ENCODE measurements at places on chromosomes 3 and 15.

DNA sequence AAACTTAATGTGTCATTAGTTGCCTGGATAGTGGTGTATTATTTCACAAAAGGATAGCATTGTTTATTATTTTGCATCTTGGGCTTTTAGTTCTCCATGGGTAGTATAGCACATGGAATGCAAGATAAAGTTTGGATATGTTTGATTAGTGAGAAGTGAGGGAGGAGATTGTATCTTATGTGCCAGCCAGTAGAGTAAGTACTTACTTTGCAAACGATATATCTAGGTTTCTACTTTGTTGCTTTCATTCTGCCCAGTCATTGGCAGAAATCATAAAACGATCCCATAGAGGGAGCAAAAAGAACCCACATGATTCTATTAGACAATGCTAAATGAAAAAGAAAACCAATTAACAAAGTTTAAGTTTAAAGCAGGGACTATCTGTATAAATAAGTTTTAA, 105.3 kb downstream of the RARB start:
- DNase-seq: no peak

DNA sequence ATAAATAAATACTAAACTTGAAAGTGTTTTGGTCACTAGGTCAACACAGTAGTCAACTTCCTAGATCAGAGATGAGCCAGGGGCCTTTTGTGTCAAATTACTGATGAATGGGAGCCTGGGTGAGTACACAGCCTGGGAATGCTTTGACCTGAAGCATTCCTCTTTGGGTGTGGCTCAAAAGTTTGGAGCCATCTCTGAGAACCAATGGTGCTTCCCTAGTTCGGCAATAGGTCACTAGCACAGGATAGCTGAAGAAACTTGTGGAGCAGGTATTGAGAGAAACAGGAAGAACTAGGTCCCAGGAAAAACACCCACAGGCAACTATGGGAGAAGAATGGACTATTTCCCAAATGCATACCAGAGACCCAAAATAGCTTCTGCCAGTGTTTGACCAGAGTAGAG, 56.6 kb upstream of the PLXND1 start:
- no peak for DNase-seq

- no peak for DNase-seq
These were observed 91.2 kb downstream of the TLE3 start for GRCh38 chr15:70006259-70007147.

DNA sequence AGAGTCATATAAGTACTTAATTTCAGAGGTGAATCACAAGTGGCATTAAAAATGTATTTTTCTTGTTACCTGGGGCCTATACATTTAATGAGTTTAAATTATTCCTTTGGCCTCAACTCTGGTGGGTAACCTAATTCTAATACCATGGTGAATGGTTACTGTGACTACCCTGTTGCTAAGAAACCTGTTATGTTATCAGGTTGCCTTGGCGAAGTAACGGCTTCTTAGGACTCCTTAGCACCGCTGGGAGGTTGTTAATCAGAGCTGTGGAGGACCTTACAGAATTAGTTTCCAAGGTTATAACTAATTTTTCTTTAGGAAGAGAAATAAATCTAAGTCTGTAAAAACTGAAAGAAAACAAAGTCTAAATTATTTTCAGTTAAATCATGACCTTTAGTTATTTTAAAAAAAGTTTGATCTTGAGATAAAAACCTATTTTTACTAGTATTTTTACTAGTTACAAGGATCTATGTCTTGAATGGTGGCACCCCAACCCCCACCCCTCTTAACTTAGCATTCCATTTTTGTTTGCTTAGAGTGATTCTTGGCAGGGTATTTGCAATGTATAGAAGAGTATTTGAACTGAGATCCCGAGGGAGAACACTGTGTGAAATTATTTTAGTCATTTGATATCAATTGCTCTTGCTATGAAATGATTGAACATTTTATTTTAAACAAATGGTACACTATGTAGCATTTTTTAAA, 155.5 kb downstream of the FNDC3B start:
- no peak for DNase-seq

- no peak for DNase-seq
These were observed 36.0 kb downstream of the USP13 start for GRCh38 chr3:179688850-179689249.

GRCh38 chr3:169923189-169923588, 11.8 kb downstream of the SAMD7 start:
- DNase-seq: peak; percentile 74

DNA sequence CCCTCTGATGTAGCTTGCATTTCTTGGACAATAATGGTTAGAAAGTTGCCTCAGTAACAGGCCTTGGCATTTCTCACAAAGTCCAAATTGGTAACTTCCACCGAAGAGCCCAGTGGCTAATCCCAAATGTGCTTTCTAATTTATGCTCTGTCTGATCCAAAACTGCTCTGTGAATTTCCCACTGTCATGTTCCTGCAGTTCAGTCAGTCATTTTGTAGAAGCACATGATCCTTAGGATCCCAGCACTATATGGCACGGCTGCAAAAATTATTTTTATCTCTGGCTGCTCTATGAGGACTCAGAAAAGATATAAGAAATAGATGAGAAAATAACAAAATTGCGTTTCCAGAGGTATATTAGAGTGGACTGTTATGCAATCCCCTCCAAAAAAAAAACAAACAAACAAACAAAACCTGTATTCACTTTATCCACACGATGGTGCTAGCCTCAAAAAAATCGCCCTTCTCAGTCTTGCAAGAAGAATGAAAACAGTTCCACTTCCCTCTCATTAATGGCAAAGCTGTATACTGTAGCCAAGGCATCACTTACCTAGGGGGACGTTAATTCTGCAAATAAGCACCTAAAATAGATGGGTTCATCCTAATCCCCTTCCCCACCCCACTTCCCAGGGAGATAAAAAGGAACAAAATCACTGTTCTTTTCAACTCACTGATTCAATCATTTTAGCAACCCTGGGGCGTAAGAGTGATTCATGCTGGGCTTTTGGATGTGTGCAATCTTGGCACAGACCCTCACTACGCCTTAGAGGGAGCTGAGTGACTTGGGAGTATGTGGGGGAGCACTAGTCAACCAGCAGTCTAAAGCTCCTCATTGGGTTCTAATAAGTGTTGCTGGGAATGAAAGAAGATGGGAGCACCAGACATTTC, 61.3 kb downstream of the TMCO5A start:
- no peak for DNase-seq

DNA sequence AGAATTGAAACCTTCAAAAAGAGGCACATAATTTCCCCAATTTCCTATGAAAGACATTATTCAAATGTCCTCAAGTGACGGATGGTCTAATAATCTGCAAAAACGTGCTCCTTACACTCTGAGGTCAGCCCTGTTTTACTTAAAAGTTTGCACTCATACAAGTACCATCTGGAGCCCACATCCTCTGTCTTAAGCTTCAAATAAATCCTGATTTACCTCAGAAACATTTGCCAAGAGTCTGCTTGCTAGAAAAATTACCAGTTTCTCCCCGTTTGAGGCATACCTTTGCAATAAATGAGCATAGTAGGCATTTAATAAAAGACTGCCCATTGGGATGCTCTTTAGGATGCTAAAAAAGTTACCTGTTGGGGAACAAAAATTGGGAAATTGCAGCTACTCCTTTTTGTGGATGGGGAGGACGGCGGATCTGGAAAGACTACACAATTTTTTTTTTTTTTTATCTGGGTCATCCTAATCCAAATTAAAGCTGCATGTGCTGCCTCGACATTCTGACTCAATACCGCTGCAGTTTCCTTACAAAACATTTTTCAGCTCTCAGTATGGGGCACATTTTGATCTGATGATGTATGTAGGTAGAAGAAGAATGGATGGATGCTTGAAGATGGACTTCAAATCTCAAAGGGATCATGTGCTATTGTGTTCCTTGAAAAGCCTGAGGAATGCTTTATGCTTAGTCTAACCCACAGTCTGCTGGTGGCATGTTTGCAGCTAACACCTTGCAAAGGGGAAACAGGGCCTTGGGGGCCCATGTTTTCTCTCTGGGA, 233.7 kb upstream of the ADAMTS9 start:
- no peak for DNase-seq

- DNase-seq: no peak
These were observed 159.5 kb downstream of the CD47 start for GRCh38 chr3:107931326-107931725.

- no peak for DNase-seq
These were observed 54.5 kb upstream of the TBL1XR1 start for GRCh38 chr3:177251755-177252154.

GRCh38 chr3:98914210-98915080, 12.9 kb upstream of the DCBLD2 start:
- DNase-seq: peak; percentile 20

GRCh38 chr15:74185710-74186348, 12.3 kb downstream of the ISLR start:
- DNase-seq: no peak

DNA sequence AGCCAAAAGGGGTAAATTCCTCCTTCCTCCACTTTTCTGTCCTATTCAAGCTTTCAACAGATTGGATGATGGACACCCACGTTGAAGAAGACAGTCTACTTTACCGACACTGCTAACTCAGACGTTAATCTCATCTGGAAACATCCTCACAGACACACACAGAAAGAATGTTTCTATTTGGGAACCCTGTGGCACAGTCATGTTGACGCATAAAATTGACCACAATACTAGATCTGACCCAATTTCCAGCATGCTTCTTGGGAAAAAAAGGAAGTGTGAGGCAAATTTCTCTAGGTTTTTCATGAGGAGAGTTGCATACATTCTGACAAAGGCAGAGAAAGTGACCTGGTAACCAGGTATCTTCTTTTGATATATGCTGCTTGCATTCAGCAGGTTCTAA, 594.1 kb downstream of the FGF12 start:
- no peak for DNase-seq

DNA sequence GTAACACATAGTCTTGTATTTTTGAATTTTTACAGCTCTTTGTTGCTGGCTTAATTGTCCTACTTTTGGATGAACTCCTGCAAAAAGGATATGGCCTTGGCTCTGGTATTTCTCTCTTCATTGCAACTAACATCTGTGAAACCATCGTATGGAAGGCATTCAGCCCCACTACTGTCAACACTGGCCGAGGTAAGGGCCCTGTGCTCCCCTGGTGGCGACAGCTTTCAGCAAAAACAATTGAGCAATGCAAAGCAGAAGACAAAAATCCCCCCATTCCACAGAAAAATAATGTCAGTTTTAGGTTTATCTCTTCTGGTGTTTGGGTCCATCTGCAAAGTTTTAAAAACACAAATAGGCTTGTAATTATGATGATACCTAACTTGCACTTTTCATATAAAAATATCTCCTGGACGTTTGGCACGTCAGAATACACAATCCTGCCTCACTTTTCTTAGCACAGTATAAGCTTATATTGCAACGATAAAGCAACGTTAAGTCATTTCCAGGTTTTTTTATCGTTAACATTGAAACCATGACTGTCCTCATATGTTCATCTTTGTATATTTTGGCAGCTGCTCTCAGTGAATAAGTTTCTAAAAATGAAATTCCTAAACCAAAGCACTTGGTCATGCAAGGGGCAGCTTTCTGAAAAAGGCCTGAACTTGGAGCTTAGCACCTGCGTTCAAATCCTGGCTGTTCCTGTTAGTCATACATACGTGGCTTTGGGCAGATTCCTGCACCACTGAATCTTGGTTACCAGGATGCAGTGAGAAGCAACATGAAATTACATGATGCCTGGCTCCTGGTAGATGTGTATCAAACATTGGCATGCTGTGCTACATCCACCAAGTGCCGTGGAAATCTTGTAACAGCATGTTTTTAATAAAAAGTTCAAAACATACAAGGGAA, 8.5 kb downstream of the SEC61A1 start:
- no peak for DNase-seq

DNA sequence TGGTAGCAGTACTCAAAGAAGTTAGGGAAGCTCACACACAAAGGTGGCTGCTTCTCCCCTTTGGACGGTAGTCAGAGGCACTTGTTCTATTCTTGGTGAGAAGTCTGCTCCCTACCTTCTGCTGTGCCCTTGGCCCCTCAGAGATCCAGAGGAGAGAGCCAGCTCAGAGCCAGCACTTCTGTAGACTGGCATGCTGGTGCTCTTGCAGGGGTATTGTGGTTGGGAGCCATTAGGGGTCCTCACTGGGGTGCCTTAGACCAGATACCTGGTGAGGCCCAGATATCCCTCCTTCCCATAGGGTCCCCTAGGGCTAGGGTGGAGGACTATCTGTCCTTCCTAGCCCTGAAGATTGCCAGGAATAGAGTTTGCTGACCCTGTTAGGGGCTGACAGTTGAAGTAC, 140.6 kb downstream of the EEFSEC start:
- no peak for DNase-seq

DNA sequence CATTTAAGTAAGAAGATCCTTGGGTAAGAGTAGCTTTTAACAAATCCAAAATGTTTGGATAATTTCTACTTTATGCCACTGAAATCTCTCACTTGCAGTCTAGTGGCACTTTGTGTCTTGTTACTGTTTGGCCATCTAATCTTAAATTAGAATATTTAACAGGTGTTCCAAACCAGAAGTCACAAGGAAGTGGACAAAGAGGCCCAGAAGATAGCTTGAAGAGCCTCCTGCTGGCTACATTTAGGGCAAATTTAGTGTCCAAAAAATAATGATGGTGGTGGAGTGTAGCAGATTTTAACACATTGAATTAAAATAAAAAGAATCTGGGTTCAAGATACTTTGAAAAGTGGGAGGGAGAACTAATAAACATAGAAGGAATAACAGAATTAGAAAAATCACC, 172.2 kb downstream of the GHSR start:
- no peak for DNase-seq

DNA sequence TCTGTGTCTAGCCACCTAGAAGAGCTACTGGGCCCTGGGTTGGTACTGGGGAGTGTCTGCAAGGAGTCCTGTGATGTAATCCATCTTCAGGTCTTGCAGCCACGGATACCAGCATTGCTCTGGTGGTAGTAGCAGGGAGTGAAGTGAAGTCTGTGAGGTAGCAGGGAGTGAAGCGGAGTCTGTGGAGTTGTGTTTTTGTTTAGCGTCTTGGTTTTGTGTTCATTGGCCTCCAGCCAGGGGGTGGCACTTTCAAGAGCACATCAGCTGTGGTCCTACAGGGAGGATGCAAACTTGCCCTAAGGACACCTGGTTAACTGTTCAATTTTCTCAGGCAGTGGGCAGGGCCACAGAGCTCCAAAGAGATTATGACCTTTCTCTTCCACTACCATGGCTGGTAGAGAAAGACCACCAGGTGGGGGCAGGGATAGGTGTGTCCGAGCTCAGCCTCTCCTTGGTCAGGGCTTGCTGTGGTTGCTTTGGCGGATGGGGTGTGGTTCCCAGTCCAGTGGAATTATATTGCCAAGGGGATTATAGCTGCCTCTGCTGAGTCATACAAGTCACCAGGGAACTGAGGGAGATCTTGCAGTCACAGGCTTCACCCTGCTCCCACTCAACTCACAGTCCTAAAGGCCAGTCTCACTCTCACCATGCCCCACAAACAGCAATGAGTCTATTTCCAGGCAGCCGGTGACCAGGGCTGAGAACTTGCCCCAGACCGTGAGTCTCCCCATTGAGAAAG, 424.7 kb downstream of the ZBBX start:
- no peak for DNase-seq

- no peak for DNase-seq
These were observed 54.8 kb upstream of the BCL6 start for GRCh38 chr3:187799942-187800641.
